Activated CD8-positive, alpha-beta T cell treated with anti-CD3 and anti-CD28 coated beads, Interleukin-2, amount 10 ng/mL, durations not matched to agents 7 days and 5 days (primary cell): ENCODE measurements at places on chromosomes 1 and 21. TPM values are rescaled to one million over a fixed set of nuclear protein-coding genes. Genes with fewer than 3 reads are reported as not detected.
A peak's percentile ranks its signal among the peaks of the same experiment; 100 is the strongest.

- H3K27ac ChIP-seq, result no peak overlapping the region
- no peaks in the 10 kb centered on the region for H3K36me3 ChIP-seq
- H3K27me3 ChIP-seq, result peaks cover 4% of the 10 kb centered on the region
- DNase-seq, result no peak
- H3K4me3 ChIP-seq, result no peak overlapping the region
Measured at GRCh38 chr21:38995071-38995669, 188.1 kb downstream of the PSMG1 start.

DNA sequence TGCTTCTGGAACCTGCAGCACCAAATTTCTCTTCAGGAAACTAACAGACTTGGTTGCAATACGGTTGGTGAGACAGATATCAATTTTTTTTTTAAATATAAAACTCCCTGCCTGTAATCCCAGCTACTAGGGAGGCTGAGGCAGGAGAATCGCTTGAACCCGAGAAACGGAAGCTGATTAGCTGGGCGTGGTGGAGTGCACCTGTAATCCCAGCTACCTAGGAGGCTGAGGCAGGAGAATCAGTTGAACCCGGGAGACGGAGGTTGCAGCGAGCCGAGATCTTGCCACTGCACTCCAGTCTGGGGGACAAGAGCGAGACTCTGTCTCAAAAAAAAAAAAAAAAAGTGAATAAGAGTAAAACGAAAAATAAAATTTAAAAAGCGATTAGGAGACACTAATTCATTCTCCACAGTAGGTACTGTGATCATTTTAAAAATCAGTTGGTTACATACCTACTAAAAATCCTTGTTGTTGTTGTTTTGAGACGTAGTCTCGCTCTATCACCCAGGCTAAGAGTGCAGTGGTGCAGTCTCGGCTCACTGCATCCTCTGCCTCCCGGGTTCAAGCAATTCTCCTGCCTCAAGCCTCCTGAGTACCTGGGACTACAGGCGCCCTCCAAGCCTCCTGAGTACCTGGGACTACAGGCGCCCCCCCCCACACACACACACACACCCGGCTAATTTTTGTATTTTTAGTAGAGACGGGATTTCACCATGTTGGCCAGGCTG is 796 bp upstream of the RBM8A start:
- peaks cover 13% of the 10 kb centered on the region for H3K36me3 ChIP-seq
- no peaks in the 10 kb centered on the region for H3K27me3 ChIP-seq
- peak overlapping the region; percentile 79 for H3K27ac ChIP-seq
- H3K4me3 ChIP-seq, result no peak overlapping the region
- peaks cover 33% of the 10 kb centered on the region for H3K4me1 ChIP-seq

GRCh38 chr21:42621166-42621818 is 32.1 kb upstream of the PDE9A start:
- H3K27me3 ChIP-seq, result peaks cover 45% of the 10 kb centered on the region
- H3K36me3 ChIP-seq, result no peaks in the 10 kb centered on the region
- H3K4me1 ChIP-seq, result no peaks in the 10 kb centered on the region
- no peak overlapping the region for H3K27ac ChIP-seq
- no peak overlapping the region for H3K4me3 ChIP-seq
- DNase-seq, result no peak

DNA sequence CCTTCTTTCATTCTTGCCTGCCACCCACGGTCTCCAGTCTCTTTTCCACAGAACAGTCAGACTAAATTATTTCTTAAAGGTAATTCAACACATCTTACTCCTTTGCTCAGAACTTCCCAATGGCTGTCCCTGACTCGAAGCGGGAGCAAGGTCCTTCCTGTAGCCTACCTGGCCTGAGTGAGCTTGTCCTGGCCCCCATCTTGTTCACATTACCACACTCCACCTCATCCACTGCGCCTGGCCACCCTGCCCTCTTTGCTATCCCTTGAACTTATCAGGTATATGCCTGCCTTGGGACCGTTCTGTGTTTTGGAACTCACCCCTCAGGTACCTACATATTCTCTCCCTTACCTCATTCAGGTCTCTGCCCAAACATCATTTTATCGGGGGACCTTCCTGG is 13.3 kb upstream of the GLIS1 start:
- H3K27ac ChIP-seq, result no peak overlapping the region
- H3K4me3 ChIP-seq, result no peak overlapping the region
- H3K36me3 ChIP-seq, result no peaks in the 10 kb centered on the region
- no peak for DNase-seq
- peaks cover 6% of the 10 kb centered on the region for H3K27me3 ChIP-seq
- no peaks in the 10 kb centered on the region for H3K4me1 ChIP-seq

- H3K4me3 ChIP-seq, result no peak within 1 kb of the TSS
- H3K27ac ChIP-seq, result no peak within 1 kb of the TSS
- no peaks in the 10 kb centered on the region for H3K36me3 ChIP-seq
- H3K4me1 ChIP-seq, result peaks cover 2% of the 10 kb centered on the region
- no peaks in the 10 kb centered on the region for H3K27me3 ChIP-seq
Measured at GRCh38 chr21:32585042-32585710, at the start of gene TCP10L. Gene TCP10L (minus strand): TSS chr21:32585523. CDS start chr21:32584304, 1,219 bp downstream.

The LIN28A gene
- not detected for total RNA-seq

The KAZN gene
- 1.7 TPM for total RNA-seq

The ZRANB2 gene
- total RNA-seq, result 95.9 TPM

The RCC2 gene
- 152 TPM for total RNA-seq
